ENCODE measurements at places on chromosomes 4 and X.

DNA sequence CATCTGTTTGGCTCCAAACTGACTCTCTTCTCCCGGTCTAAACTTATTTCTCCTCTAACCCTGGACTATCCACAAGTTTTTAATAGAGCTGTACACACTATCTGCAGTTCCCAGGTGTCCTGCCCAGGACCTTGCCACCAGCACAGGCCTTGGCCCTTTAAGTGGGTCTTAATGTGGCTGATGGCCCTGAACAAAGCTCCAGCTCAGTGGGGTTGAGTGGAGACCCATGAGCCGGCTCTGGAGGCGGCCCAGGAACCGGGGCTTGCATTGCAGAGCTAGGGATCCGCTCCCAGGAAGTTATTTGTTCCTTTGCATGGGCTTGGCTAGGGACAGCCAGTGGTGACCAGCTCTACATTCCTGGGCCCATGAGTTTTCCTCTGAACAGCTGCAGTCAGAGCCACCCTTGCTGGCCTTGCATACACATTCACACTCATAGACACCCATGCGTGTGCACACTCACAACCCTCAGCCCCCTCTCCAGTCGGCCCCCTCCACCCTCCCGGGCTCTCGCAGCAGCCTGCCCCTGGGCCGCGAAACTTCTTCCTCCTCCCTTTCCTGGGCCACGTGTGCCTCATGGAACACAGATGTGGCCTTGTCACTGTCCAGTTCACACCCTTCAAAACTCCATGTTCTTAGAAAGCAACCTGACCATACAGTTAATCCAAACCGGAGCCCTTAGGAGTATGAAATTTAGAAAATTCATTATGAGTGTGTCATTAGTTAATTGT is 58.2 kb downstream of the GPR143 start:
- DNase-seq, result no peak

DNA sequence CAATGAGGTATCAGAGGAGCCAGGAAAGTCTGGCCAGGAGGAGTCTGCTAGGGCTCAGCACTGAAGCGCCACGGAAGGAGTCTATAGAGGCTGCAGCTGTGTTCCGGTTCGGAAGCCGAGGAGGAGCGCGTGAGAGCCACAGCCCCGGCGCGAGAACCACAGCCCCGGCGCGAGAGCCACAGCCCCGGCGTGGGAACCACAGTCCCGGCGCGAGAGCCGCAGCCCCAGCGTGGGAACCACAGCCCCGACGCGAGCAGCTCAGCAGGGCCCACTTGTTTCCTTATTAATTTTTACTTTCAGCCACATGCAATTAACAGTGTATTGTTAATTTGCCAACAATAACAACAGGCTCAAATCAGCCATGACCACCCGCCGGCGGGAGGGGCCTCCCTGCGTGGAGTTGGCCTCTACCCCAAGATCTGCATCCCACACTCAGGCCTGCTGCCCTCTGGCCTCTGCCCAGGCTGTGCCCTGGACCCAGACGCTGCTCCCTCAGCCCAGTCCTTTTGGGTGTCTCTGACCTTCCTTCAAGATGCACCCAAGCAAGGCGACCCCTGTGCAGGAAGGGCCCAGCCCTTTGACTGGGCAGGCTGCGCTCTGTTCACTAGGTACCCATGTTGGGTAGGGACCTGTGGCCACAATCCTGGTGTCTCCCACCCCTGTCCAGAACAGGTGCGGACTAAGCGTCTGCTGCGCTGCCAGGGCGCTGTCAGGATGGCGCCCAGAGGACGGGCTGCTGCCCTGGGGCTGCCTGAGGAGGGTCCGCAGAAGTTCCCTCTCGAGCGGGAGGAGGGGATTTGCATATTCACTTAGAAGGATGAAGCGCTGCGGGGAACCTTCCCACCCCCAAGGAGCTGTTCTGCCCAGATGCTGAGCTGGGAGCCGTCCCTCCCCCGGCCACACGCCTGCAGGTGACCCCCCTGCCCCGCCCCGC is 113.8 kb downstream of the ADRA2C start:
- no peak for DNase-seq

DNA sequence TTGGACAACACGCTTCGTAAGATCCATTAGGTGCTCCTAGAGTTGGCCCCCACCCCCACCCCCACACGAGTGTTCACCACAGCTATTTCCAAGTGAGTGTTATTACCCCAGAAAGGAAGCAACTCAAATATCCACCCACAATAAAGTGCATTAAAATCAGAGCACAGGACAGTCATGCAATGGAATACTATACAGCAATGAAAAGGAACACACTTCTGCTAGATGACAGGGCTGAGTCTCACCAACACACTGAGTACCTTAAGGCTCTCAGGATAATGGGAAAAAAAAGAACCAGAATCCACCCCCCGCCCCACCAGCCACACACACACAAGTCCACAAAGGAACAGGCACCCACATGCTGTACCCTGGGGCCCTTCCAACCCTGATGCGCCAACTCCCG is 21.0 kb downstream of the LRPAP1 start:
- no peak for DNase-seq

DNA sequence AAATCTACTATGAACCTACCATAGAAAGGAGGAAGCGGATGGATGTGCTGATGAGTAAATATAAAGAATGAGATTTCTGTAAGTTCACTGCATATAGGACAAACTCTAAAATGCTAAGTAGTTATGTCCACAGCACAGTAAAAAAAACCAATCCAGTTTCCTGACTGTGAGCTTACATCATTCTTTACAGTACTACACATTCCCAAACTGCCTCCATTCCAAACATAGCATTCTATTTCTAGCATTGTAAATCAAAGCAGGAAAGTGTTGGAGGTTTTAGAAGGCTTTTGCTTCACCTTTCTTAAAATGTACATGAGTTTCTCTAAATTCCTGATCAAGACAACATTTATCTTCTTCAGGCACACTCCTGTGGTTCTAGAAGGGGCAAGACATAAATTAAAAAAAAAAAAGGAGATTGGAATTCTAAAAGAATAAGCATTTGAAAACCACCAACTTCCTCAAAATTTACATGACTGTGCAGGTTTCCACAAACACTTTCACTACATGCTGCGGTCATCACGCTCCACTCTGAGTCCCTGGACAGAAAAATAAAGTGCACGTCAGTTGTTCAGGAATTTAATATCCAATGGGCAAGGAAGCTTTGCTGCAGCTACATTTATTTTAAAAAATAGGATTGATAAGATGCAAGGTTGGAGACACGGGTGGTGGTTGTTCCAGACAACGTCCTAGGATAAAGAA is 297.6 kb upstream of the STS start:
- DNase-seq, result no peak

GRCh38 chr4:137180349-137180748 is 351.9 kb downstream of the PCDH18 start:
- DNase-seq, result no peak

- no peak for DNase-seq
Measured at GRCh38 chrX:37315511-37316248, 33.5 kb upstream of the PRRG1 start.

- DNase-seq, result no peak
Measured at GRCh38 chr4:159042097-159042605, 60.7 kb upstream of the RAPGEF2 start.

DNA sequence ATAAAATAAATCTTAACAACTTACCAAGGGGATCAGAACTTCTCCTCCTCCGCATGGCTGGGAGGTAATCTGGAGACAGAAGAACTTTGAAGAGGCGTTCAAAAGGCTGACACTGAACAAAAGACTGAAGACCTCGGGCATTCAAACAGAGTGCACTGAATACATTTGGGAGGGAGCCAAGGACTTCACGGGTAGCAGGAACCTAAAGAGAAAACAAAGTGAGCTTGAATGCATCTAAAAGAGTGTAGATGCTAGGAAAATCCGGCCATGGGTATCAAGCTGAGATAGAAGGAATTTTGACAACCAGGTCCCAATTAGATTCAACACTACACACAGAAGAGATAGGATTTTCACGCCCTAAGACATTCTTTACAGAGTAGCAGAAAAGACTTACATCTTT is 69.6 kb downstream of the HUWE1 start:
- DNase-seq, result no peak

GRCh38 chr4:153731239-153731638 is 28.6 kb downstream of the RNF175 start:
- DNase-seq, result no peak

GRCh38 chr4:21709031-21709430 is 239.5 kb downstream of the KCNIP4 start:
- DNase-seq, result no peak

- no peak for DNase-seq
Measured at GRCh38 chr4:1604706-1605205, 79.4 kb downstream of the FAM53A start.

GRCh38 chr4:105556206-105556605 is 3.8 kb downstream of the ARHGEF38 start:
- no peak for DNase-seq

GRCh38 chrX:10326578-10326977 is 169.8 kb downstream of the CLCN4 start:
- no peak for DNase-seq

GRCh38 chr4:147318586-147318985 is 162.3 kb upstream of the EDNRA start:
- DNase-seq, result no peak

DNA sequence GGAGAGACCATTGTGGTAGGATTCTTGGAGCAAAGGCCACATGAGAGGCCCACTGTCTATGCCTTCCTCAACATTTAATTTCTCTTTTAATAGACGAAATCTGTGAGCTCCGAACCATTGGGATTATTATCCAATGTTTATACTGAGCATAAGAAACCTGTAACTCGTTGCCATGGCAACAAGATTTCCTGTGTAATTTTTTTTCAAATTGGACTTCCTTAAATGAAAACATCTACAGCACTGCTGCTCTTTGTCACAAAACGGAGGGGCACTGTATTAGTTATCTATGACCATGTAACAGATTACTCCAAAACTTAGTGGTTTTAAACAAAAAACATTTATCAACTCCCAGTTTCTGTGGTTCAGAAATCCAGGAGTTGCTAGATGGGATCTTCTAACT is 38.7 kb downstream of the PPP1R2C start:
- peak; percentile 40 for DNase-seq

- DNase-seq, result no peak
Measured at GRCh38 chr4:55175779-55176231, 50.4 kb upstream of the KDR start.

DNA sequence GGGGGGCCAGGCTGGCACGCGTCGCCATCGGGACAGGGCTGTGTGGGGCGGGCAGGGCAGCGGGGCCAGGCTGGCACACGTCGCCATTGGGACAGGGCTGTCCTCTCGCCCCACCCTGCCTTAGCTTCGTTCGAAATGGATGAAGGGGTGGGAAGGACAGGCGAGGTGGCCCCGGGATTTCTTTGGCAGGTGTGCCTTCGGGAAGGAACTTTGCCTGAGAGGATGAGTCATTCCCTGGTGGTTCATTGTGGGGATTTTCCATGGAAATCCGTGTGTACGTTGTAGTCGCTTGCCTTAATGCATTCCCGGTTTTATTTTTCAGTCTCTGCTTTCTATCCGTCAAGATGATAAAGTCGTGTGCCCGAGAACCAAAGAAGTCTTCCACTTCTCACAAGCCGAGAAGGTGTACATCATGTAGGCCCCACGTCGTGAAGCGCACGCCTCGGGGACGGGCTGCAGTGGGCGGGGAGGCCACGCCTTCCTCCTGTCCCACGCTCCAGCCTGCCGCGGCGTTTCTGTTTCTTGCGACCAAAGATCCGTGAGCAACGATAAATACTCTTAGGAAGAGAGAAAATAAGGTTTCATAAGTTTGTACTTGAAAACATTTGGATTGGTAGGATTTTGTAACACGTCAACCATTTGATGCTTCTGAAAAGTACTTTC is 8.1 kb upstream of the UVSSA start:
- no peak for DNase-seq

DNA sequence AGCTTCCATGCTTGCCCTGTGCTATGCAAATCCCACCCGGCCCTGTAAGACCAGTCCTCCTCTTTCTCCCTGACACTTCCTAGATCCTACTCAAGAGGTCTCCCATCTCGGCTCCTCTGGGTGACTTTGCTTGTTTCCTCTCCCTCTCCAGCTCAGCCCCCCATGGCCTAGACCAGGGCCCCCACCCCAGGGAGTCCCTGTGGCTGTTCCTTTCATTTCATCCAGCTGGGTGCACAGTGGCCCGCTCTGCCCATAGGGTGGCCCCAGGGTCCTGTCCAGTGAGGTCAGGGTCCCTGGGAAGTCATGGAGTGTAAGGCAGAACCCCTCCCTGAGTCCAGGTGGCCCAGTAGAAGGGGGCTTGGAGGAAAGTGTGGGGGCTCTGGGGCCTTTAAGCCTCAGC is 52.3 kb upstream of the NKX1-1 start:
- no peak for DNase-seq

- DNase-seq, result peak; percentile 5
Measured at GRCh38 chr4:48017108-48017571, 568 bp downstream of the NIPAL1 start.

DNA sequence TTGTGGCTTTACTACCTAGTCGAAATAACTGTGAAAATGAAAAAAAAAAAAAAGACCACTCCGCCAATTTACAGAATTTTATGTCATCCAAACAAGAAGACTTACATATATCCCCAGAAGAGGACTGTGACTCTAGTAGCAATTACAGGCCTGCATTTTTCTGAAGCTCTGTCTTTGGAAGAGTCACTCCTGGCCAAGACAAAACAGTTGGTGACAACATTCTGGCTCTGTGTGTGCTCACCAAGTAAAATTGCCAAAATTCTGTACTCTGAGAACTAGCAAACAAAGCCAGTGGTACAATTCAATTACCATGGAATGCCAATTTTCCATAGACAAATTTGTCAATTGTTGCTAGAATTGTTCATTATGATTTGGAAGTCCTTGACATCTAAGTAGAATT is 311.1 kb downstream of the PDGFC start:
- DNase-seq, result no peak

- no peak for DNase-seq
Measured at GRCh38 chr4:10107111-10108091, 9.2 kb downstream of the WDR1 start.

GRCh38 chr4:81527115-81527514 is 55.4 kb upstream of the RASGEF1B start:
- no peak for DNase-seq
